ENCODE measurements at places on chromosomes 7 and 10.

DNA sequence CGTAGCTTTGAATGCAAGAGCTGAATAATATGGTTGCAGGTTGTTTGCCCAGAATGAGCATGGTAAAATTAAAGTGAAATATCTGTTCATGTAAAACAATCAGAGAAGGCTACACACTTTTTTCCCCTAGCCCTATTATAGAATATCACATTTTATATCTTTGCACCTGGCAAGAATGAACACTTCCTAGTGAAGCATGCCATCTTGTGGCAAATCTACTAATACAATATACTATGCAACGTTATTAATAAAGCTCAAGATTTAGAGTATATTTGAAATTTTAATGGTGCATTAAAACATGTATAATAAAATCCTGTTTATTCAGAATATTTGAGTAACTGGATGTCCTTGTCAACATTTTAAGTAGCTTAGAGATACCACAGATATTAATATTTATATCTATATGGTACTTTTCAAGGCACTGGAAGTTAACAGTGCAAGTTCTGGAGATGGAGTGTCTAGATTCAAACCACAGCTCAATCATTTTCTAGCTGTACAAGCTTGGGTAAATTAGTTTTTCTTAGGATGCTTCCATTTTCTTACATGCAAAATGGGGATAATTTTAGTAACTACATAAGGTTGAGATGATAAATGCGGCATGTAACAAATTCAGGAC lies 643.1 kb upstream of the SEMA3D start:
- DNase-seq: no peak

- no peak for DNase-seq
Observed at GRCh38 chr7:157541295-157542067, 204.7 kb downstream of the DNAJB6 start.

DNA sequence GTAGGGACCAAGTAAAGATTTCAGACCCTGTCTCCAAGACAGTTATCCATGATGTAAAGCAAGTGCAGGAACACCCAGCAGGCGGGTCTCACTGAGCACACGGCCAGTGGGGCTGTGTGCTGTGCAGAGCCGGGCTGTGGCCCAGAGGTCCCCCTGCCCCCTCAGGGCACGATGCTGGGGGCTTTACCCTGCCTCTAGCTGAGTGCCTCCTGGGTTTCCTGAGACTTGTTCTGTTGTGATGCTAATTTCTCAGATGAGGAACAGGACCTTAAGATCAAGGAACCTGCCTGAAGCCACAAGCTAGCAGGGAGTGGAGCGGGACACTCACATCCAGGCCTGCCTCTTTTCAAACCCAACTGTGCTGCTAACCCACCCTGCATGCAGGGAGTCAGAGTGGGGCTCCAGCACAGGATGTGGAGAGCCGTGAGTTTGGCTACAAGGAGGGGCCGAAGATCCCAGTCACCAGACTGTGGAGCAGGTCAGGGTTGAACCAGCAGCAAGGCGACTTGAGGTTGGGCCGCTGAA lies 76.1 kb upstream of the LYZL2 start:
- DNase-seq: no peak

- no peak for DNase-seq
Observed at GRCh38 chr7:158495786-158496185, 91.8 kb downstream of the PTPRN2 start.

GRCh38 chr7:134943785-134944400 lies 42.4 kb upstream of the AGBL3 start:
- DNase-seq: no peak

DNA sequence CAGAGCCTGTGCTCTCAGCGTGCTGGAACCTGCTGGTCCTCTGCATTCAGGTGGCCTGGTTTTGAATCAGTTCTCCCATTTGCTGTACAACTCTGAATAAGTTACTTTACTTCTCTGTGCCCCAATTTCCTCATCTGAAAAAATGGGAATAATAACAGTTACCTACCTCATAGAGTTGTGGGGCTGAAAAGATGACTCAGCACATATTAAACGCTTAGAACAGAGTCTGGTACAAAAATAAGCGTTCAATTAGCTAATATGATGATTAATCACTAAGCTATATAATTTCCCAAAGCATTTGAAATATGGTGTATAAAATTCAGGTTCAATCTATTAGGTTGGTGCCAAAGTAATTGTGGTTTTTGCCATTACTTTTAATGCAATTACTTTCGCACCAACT lies 259.1 kb downstream of the PRPF18 start:
- no peak for DNase-seq

- no peak for DNase-seq
Observed at GRCh38 chr10:1227510-1228402, 171.6 kb downstream of the WDR37 start.

DNA sequence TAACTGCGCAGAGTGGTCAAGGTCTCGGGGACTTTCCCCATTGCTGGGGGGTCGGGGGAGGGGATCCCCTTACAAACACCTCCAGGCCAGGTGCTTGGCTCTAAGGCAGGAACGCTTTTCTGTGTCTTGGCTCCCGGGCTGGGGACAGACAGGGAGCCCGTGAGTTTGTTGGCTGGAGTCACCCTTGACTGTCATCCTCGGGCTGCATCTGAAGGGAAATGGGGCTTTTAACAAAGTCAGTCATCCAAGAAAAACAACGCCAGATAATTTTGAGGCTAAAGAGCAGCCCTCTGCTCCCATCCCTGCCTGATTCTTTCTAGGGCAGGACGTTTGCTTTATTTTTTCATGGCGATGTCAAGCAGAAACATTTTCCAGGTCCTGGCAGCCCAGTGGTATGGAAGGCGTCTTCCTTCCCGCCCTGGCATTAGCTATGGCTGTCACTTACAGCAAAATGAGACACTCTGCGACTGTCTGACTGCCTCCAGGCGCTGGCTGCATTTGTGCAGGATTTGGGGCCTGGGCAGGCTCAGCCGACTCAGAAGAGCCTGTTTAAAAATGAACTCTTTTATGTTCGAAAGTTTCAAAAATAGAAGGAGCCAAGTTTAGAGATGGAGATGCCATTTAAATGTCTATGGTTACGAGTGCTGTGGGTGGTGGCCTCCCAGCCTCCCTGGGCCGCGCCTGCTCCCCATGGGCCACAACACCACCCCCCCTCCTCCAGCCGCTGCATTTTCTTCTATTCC lies 54.7 kb upstream of the TNS3 start:
- DNase-seq: no peak

DNA sequence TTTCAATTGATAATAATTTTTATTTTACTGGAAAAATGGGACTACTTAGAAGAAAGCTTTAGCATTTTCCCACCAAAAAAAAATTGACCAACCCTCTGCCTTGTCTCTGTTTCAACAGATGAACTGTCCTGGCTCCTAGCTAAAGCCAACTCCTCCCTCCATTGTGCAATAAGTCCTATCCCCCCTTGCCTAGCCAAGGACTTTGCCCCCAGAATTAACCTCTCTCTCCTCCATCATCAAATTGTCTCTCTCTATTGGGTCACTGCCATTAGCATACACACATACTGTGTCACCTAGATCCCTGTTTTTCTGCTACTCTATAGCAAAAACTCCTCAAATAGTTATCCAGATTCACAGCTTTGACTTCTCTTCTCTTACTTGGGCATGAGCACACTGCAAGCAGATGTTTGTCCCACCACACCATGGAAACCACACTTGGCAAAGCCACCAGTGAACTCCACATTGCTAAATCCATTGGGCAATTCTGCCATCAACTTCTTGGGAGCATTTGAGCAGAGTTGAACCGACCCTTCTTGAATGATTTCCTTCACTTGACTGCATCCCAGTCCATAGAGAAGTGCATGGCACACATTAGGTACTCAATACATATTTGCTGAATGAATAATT lies 91.4 kb upstream of the NEBL start:
- DNase-seq: no peak

DNA sequence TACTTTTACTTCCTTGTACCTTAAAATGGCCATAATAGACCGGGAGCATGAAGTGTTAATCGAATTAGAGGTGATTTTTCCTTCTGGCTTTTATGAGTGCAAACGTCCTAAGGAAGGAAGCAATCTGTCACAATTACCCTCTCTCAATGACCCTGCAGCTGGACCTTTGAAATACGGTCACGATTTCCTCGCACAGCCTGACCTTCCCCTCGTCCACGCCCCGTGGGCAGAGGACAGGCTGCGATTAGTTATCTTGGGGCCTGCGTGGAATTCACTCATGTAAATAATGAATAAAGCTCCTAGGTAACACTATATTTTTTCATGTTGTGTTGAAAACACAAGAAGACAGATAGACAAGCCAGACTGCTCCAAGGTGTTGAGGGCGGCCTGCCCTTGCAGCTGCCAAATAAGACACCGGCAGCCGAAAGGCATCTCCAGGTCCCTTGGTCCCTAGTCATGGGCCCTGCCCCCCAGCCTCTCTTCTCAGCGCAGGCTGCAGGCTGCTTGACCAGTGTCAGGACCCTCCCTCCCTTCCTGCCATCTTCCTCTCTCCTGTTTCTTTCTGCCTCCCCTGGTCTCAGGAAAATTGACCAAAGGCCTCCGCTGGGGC lies 199.9 kb downstream of the TCERG1L start:
- no peak for DNase-seq

Measured in stimulated activated CD4-positive, alpha-beta T cell treated with anti-CD3 and anti-CD28 coated beads, Interleukin-1b, Interleukin-23, amount 100 ng/mL, for 24 hours (primary cell).